ENCODE measurements at places on chromosomes 5 and 9.
A peak's percentile ranks its signal among the peaks of the same experiment; 100 is the strongest.

DNA sequence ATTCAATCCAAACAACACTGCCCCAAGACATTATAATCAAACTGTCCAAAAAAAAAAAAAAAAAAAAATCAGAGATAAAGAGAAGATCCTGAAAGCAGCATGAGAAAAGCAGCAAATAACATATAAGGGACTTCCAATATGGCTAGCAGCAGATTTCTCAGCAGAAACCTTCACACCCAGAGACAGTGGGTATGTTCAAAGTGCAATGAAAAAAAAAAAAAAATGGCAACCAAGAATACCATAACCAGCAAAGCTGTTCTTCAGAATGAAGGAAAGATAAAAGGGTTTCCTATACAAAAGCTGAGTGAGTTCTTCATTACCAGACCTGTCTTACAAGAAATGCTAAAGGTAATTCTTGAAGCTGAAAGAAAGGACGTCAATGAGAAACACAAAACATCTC is 32.1 kb downstream of the UBTD2 start:
- no peak for DNase-seq

GRCh38 chr5:171549274-171549673 is 129.8 kb downstream of the FGF18 start:
- no peak for DNase-seq

- DNase-seq = no peak
These were observed 33.1 kb downstream of the SLC6A3 start for GRCh38 chr5:1412163-1412562.

DNA sequence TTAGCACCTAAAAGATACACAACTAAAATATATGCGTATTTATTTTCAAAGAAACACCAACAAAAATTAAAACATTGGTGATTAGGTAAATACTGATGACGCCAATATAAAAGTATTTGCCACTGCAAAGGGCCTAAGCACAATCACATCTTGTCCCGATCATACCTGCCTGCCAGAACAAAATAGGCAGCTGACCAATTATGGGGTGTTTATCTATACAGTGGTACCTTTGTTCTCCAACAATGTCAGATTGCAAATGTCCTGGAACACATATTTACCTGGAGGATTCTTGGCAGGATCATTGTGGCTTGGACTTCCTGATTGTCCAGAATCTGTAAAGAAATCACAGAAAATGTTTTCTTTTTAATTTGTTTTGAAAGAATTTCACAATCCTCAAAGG is 134.5 kb downstream of the NFIB start:
- DNase-seq = no peak

DNA sequence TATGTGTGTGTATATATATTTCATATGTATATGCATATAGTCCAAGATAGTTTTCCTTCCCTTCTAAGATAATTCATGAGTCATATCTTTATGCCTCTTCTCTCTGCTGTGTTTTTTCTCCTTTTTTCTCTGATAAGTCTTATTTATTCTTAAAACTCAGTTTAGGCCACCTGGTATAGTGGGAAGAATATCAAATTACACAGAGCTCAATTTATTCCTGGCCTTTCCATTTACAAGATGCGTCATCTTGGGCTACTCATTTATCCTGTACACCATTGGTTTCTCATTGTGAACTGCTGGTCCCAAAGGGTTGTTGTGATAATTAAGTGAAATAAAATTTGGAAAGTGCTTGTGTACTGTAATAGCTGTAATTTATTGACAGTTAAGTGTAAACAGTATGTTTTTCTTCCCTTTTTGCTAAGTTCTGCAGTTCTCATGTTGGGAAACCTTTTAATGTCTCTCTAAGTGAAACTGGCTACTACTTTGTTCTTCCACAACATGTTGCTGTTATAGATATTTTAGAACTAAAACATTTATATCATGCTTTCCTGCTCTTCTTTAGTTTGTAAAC is 19.4 kb downstream of the CCDC171 start:
- no peak for DNase-seq

DNA sequence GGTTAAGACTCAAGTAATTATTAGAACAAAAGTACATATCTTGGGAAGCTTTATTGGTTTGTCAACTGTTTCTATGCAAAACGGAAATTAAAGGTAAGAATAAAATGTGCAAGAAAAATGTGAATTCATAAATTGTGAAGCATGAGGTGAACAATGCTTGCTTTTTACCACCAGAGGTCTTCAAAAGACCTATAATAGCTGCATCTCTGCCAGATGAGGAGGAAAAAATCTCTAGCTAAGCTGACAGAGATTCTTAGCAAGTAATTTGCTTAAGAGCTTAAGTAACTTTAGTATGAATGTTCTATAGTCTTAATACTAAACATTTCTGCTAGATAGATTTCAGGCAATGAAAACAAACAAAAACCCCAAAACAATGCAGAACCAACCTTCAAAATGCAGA is 54.1 kb downstream of the MRPS30 start:
- no peak for DNase-seq

DNA sequence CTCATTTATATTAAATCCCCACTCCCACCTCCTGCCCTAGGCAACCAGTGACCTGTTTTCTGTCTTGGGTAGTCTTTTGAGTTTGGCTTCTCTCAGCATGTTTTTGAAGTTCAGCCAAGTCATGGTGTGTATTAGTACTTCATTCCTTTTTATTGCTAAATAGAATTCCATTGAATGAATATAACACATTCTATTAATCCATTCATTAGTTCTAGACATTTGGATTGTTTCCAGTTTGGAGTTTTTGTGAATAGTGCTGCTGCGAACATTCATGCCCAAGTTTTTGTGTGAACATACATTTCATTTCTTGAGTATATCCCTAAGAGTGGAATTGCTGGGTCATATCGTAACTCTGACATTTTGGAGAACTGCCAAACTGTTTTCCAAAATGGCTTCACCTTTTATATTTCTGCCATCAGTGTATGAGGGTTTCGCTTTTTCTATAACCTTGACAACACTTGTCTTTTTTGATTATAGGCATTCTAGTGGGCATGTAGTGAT is 2.7 kb downstream of the ZNF346 start:
- DNase-seq = no peak

- DNase-seq = no peak
These were observed 19.8 kb downstream of the IL12B start for GRCh38 chr5:159310511-159310910.

DNA sequence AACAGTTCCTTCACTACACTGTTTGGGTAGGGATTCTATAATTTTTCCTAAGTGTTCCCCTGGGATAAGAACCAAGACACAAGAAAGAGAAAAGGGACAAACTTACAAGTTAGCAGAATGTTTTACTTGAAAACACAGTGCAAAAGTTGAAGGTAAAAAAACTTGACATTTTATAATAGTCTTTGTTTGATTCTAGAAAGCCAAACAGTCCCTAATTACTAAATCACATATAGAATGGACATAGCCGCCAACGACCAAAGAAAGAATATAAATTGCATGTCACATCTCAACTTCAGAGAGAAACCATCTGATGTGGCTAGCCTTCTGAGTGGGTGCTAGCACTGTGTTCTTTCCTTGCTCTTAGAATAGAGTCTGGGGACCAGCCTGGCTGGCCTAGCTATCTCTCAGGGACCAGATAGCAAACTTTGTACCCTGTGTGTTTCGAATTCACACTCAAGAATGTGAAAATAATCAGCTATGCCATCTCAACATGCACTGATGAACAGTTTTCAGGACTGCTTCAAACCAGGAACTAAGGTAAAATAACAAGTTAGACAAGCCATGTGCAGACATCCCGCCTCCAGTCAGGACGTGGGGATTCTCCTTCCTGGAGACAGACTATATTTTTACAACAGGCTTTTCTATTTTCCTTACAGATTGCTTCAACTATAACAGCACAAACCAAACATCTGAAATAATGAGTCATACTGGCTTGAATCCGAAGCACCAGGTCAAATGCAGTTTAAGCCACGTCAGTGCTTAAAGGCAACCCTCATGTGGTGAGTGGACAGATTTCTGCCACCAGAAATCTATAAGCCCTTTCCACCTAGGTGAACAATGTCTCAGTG is 53.7 kb downstream of the LHFPL2 start:
- DNase-seq = no peak

- peak; percentile 5 for DNase-seq
These were observed 664 bp upstream of the ARSB start for GRCh38 chr5:78985725-78986223.

- no peak for DNase-seq
These were observed 80.1 kb downstream of the EGFLAM start for GRCh38 chr5:38338455-38338854.

DNA sequence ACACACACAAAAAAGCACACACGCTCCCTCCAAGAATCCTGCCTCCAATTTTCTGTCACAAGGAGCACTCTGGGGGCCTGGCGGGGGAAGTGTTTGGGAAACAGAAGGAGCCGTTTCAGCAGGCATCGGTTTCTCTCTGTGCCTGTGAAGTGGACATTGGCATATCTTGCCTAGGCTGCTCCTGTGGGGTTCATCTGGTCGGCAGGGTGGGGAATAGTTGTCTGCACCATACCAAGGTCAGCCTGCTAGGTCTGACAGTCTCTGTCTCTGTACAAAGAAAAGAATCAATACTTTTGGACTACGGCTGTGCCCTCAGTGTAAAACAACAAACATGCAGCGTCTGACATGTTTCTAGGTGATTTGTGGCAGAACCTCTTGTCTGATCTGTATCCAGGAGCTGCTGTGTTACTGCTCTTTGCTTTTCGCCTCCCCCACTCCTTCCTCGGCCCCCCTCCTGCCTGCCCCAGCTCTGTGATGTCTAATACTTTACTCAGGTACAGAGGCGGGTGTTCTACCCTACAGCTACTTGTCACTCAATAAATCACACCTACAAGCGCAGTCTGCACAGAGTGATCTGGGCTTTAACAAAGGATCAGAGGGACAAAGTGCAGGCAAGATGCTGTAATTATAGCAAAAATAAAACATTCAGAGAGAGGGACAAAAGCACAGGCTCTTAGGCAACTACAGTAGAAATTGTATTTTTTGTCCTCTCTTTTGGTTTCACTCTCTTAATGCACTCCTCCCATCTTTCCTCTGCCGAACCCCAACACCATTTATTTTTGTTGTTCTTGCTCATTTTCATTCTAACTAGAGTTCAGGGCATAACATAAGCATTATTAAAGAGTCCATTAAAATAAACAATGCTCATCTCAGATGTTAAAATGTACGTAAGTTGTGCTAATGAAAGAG is 216.7 kb downstream of the BNC2 start:
- DNase-seq = no peak

DNA sequence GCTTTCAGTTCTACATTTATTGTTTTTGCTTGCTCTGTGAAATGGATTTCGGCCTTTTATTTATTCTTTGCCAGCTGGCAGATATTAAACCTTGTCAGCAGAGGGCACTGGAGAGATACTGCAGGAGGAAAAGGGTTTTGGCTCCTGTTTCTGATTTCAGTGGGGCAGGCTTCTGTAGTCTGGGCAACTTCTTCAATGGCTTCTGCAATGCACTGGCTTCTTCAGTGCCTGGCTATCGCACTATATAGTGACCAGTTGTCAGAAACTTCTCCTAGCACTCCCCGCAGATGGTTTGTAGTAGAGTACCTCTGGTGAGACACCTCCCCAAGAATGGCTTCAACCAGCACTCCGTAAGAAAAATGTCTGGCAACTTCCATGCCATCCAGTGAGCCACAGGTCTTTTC is 3.2 kb upstream of the NFX1 start:
- DNase-seq = no peak

DNA sequence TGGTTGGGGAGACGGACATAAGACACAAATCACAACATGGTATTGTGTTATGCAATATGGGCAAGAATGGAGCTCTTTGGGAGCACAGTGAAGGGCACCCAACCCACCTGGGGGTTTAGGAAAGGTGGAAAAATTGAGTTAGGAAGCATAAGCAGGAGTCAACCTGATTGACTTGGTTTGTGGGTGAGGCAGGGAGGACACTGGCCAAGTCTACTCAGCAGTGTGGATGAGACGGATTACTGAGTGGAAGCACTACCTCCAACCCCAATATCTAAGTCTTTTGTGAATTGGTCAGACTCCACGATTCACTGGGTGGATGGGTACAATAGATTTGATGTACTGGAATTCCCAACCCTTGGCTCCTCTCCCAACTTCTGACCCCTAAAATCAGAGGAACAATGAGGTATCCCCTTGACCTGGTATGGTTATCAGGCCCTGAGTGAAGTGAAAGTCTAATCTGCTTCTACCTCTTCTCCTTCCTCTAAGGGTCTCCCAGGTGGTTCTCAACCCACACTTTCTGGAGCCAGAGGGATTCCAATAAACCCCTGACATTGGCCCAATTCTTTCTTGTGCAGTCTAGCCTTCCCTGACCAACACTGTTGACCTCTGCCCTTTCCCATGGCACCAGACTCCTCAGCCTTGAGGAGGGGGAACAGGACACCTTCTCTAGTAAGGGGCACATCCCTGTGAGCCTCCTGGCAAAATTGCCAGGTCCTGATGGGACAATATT is 5.2 kb downstream of the EGR1 start:
- no peak for DNase-seq

GRCh38 chr5:138545919-138546562 is 3.0 kb upstream of the ETF1 start:
- no peak for DNase-seq

GRCh38 chr5:22892441-22892840 is 39.3 kb upstream of the CDH12 start:
- no peak for DNase-seq

DNA sequence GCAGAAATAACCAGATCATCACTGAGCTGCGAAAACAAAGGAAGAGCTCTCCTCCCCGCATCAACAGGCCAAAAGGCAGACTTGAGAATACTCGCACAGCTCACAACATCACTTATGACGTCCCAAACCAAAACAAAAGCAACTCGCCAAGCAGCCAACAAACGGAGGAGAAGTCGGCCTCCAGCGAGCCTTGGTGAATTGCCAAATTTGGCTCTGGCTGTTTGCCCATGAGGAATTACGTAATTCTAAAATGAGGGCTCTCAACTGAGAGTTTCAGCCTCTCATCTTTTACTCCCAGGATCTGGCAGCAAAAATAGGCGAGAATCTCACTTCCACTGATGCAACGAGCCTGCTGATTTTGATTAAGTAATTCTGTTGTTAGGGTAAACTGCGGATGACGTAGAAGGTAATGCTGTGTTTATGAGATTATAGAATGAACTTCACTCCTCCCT is 51.7 kb upstream of the SEMA6A start:
- DNase-seq = no peak

DNA sequence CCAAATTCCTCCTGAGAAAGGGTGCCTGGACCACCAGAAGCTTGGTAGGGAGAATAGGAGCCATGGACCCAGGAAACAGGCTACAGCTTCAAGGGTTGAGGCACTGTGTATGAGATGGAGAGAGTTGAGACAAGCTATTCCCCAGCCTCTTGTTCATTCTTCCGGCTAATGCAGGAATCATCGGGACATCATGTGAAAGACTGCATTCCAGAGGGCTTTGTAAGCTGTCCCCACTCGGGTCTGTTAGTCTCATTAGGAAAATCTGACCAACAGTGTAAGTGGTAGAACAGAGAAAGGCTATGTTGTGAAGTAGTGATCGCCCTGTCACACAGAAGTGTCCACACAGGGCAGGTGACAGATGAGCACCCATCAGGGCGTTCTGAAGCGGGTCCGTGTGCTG is 81.4 kb downstream of the GABBR2 start:
- DNase-seq = no peak

DNA sequence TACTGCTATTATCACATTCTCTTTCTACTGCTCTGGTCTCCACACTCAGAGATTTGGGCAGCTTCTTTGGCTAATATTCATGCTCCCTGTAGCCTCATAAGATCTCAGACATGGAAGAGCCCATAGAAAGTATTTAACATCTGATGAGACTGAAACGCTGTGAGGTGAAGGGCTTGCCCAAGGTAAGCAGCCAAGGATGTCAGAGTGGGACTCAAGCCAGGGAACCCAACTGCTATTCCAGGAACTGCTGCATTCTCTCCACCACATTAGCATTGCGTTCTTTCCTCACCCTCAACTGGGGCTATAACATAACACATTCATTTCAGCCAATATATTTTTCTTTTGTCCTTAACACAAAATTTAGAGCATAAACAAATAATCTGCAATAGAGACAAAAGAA is 3.8 kb downstream of the ADRB2 start:
- no peak for DNase-seq

Data from stimulated activated CD8-positive, alpha-beta memory T cell treated with anti-CD3 and anti-CD28 coated beads, Interleukin-2, amount 100 ng/mL, for 1 hour (primary cell).